ENCODE measurements at places on chromosomes 16 and 17.

- no peak for DNase-seq
These were observed 166.0 kb upstream of the CDH13 start for GRCh38 chr16:82460766-82461165.

DNA sequence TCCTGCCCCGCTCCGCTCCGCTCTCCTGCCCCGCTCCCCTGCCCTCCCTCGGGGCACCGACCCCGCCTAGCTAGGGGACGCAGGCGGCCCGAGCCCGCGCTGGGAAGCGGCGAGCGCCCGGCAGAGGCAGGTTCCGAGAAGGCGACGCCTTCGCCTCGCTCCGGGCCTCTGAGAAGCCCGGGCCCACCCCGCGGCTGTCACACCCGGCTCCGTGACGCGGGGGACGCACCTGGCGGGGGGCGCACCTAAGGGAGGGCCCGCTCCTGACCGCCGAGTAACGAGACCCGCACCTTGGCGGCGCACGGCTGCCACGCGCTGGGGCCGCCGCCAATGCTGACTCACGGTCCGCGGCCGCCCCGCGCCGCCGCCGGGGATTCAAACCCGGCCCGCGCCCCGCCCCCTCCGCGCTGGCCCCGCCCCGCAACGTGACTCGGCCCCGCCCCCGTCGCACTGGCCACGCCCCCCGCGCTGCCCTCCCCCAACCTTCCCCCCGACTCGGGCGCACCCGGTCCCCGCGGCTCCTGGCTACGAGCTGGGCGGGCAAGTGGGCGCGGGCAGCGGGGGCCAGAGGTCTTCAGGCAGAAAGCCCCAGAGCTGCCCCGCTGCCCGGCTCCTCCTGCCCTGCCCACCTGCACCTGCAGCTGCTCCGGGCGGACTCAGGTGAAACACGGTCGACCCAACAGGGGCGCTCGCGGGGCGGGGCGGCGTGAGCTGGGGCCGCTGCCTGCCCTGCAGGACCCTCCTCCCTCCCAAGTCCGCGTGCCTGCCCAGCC is 27.8 kb downstream of the GNPTG start:
- peak; percentile 74 for DNase-seq

GRCh38 chr16:25066747-25067631 is 44.6 kb upstream of the LCMT1 start:
- peak; percentile 90 for DNase-seq

DNA sequence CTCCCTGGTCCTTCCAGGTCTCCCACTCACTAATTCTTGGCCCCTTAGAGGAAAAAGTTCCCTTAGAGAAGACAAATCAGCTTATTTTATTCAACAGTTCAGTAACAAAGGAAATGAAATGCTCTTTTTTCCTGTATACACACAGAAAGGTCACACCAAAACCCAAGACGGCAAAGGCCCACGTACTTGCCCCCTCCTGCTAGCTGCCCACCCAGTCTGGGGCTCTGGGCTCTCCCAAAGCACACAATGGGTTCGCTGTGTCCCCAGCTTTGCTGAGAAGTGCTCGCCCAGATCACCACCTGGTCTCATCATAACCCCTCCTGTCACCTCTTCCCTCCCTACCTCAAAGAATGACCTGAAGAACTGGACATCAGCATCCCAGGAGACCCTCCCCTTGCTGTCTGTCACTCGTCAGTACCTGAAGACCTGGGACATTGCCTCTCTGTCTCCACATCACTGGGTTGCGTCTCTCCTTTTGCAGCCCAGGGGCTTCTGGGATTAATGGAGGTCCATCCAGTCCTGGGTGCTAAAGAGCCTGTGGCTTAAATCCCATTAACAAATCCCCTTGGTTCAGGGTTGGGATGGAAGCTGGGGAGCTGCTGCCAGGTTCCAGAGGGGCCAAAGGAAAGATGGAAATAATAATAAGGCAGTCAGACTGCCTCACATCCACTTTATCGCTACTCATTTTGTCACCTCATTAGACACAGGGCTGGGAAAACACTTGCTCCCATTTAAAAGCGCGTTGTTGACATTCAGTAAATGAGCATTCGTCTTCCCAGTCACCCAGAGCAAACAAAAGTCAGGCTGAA is 3.3 kb downstream of the SLC6A4 start:
- no peak for DNase-seq

- DNase-seq: no peak
These were observed 14.9 kb upstream of the ADGRG1 start for GRCh38 chr16:57613514-57613913.

- no peak for DNase-seq
These were observed 74.1 kb upstream of the NKD1 start for GRCh38 chr16:50474138-50474537.

GRCh38 chr17:3956327-3956957 is 7.8 kb downstream of the ATP2A3 start:
- DNase-seq: no peak

GRCh38 chr17:6661464-6661848 is 9.9 kb downstream of the C17orf100 start:
- no peak for DNase-seq

- DNase-seq: no peak
These were observed 238.5 kb downstream of the ZFHX3 start for GRCh38 chr16:72809446-72809845.

DNA sequence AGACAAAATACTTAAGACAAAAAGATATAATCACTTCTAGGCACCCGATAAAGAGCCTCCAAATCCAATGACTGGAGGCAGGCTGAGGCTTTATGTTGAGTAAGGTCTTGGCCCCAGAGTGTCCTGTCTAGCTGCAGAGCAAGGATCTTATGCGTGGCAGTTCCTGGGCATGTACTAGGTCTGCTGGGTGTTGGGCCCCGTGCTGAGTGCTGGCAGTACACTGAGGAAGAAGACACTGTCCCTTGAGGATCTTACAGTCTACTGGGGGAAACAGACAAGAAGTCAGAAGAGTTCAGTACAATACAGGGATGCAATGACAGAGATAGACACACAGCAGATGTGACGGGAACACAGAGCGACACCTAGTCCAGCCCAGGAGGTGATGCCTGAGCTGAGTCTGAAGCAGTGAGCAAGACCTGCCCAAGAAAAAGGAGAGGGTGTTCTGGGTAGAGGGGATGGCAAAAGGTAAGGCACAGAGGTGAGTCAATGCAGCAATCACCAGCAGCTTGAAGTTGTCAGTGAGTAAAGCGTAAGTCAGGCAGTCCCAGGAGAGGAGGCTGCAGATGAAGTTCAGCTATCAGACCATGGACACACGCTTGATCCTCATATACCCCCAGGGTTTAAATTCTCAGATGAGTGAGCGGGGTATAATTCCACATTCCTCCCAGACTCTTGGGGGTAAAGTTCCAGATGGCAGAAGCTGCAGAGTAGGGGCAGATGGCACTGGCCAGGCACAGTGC is 18.1 kb downstream of the MAP3K14 start:
- DNase-seq: no peak

DNA sequence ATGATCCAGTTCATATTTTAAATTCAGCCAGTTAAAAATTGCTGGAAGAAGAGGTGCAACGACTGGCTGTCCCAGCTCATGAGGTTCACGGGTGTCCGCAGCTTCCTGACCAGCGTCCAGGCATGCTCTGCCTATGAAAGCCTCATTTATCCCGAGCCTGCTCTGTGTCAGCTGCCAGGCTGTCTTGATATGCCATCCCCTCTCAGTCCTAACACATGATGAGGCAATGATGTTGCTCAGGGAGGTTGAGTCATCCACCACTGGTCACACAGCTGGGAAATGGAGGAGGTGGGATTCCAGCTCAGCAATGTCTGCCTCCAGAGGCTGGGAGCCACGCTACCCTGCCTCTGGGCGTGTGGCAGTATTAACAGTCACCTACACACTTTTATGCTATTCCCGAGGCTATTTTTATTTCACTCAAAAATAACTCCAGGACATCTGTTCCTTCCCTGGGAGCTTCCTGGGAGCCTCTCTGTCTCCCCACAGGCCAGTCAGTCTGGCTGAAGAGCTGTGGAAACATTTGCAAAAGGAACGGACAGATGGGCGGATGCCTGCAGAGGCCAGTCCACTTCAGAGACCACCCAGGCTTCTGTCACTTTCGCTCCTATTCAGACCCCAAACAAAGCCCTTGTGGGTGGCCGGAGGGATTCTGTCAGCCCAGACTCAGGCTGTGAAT is 22.5 kb downstream of the RAB11FIP4 start:
- DNase-seq: no peak

GRCh38 chr17:82327289-82327688 is 6.3 kb downstream of the SECTM1 start:
- DNase-seq: no peak

DNA sequence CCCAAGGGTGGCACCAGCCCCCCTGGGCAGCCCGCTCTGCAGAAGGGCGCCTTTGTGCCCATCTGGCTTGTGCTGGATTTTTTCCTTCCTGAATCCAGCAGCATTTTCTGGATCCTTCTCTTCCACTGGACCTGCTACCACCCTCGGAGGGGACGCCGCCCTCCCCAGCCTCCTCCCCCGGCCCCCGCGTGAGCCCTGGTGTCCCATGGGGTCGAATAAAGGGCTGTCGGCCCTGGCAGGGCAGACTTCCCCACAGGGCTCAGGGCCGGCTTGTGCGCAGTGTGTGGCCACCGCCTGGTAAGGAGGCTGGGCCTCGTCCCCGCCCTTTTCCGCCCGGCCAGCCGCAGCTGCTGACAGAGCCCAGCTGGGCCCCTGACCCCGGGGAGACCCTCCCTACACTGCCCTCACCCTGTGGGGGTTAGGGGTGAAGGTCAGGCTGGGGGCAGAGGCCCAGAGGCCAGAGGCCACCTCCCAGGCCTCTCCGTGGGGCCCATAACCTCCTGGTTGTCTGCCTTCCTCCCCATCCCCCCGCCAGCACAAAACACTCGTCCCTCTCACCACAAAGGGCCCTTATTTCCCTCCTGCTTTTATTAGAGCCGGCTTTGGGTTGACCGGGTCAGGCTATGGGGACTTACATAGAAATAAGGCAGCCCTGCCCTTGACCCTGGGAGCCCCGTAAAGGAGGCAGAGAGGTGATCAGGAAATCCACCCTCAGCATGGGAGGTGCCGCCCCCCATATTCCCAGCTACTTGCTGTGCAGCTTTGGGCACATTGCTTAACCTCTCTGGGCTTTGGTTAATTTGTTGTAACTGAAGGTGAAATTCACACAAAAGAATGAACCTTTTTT is 179.3 kb upstream of the CIBAR2 start:
- no peak for DNase-seq

DNA sequence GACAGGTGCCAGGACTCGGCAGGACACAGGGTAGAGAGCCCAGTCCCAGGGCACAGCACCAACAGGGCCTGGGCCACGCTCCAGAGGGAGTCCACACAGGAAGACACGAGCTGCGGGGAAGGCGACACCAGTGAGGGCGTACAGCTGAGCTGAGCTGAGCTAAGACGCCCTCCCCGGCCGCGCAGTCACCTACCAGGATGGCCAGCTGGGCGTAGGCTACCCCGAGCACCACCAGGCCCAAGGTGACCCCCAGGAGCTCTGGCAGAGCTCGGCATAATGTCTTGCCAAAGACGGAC is 42.6 kb downstream of the TSC2 start:
- DNase-seq: no peak

DNA sequence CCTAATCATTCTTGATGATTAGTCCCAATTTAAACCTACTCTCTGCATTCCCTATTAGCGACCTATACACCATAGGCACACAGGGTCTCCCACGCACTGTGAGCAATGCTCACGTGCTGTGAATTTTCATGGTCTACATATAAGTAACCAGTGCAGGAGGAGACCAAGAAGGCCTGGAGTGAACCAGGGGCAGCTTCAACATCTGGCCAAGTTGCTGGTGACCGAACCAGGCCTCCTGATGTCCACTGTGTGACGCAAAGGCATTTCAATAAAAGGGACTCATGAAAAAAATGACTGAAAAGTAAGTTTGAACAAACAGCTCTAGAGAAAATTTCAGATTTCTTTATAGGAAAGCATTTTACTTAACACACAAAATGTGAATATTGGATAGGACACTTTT is 107.0 kb downstream of the ZFHX3 start:
- no peak for DNase-seq

- no peak for DNase-seq
These were observed 18.7 kb upstream of the ATP6V0C start for GRCh38 chr16:2495041-2495440.

- no peak for DNase-seq
These were observed 41.5 kb downstream of the TK2 start for GRCh38 chr16:66508248-66508913.

DNA sequence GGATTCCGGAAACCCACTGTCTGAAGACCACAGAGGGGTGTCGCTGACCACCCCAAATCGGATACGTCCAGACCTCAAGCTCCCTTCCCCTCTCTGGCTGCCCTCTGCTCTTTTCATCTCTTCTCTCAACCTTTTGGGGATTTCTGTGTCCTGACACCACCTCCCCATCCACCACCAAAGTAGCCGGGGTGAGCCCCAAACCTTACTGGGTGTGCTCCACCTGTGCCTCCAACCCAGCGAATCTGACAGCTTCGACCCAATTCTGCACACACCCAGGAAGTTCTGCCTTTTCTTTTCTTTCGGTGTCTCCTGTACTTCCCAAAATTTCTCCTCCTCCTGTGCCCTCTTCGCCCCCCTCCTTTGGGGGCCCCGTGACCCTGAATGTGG is 534 bp downstream of the KCTD11 start:
- peak; percentile 26 for DNase-seq

DNA sequence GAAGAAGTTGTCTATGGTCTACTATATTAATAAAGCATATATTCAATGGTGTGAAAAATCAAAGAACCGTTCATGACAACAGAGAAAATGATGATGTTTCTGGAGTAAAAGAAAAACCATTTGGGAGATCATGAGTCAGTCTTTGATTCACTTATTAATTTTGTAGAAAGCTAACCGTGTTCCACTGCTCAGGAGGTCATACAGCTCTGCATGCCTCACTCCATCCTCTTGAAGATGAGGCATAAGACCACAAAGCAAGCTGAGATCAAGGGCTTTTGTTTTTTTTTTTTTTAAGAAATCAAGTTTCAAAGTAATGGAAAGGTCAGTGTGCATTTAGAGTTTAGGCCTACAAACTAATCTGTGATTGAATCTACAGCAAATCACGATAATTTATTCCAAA is 206.4 kb downstream of the CEP112 start:
- DNase-seq: no peak

DNA sequence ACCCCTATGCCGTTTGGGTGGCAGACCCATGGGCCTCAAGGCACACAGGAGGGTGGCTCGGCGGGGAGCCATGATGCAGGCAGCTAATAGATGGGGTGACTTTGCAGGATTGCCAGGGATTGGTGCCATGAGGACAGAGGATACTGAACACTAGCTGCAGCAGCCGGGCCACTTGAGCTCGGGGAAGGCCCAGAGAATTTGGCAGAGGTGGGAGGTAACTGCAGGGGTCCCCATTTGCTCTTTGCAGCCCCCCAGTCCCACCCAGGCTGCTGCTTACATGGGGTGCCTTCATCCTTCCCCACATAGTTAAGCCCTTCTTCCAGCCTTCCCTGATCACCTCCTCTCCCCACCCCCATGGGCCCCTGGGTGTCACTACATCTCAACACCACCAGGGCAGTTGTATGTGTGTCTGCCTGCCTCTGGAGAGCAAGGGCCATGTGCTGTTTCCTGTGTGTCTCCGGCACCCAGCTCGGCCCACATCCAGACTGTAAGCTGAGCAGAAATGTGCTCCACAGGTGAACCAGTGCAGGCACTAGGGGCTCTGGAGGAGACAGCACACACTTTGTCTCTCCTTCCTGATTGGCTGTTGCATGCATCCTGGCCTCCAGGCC is 52.0 kb downstream of the SREBF1 start:
- DNase-seq: peak; percentile 41

Measured in CD4-positive, alpha-beta T cell treated with Interleukin-17A for 4 hours (primary cell).